Stimulated activated CD8-positive, alpha-beta memory T cell treated with anti-CD3 and anti-CD28 coated beads, Interleukin-15, amount 100 ng/mL, for 4 hours (primary cell): ENCODE measurements at places on chromosomes 3 and 15.

- no peak for DNase-seq
Measured at GRCh38 chr15:95872366-95872771, 458.1 kb upstream of the NR2F2 start.

DNA sequence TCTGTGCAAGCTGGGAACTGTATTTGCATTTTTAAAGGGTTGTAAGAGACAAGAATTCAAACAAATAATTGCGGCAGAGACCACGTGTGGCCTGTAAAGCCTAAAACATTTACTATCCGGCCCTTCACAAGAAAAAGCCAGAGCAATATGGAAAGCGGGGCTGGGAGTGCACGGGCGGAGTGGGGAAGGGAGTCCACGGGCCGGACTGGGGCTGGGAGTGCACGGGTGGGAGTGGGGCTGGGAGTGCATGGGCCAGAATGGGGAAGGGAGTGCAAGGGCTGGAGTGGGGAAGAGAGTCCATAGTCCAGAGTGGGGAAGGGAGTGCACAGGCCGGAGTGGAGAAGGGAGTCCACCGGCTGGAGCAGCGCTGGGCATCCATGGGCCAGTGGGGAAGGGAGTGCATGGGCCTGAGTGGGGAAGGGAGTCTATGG, 41.2 kb downstream of the KLF15 start:
- no peak for DNase-seq

DNA sequence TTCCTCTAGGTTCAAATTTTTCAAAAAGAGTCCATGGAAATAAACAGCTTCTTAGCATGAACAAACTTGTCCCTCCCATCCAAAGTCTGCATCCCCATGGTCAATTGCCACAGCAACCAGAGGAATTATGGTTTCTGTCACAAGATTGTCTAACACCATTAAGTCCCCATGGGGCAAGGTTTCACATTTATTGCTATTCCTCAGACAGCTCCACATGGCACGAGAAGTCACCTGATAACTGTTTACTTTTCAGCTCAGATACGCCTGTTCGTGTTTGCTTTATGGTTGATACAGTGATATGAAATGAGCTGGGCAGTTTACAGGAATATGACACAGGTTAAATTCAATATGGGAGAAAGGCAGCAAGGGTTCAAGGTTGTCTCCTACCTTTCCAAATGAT, 37.9 kb upstream of the MUC13 start:
- DNase-seq = no peak

- no peak for DNase-seq
Measured at GRCh38 chr15:25180606-25181292, 226.0 kb downstream of the SNRPN start.

- DNase-seq = no peak
Measured at GRCh38 chr3:138206196-138206595, 19.1 kb downstream of the ARMC8 start.

DNA sequence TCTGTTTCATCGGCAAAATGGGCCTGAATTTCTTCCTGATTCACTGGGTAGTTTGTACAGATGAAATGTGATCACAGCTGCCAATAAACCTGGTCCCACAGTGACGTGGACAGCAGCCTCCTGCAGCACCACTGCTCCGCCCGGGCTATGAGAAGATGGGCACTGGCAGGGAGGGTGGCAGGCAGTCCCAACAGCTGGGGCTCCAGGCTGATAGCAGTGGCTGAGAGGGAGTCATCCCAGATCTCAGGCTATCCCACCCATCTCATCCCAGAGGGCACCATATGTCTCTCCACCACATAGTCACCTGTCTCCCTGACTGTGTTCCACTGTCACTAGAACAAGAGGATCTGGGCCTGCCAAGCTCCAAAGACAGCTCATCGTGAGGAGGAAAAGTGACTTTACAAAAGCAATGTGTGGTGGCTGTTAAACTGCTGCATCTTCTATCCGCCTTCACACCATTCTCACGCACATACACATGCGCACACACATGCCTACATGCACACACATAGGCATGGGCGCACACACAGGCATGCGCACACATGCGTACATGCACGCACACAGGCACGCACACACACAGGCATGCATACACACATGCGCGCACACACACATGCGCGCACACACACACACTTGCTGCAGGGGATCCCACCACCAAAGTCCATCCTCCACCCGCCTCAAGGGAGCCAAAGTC, 46.2 kb downstream of the RGMA start:
- no peak for DNase-seq

DNA sequence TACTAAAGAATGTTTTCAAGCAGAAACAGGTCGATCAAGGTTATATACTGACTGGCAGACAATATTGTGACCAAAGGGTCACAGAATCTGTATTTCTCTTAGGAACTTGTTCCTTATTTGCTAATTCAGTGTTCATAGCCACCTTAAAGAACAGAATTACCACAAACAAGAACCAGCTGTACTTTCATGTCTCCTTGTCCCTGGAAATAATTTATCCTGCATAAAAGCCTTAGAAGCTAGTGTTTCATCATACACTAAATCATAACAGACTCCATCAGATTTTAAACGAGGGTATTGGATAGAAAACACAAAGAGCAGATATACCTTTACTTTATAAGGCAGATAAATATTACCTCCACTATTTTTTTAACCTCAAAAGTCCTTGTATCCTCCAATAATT, 6.4 kb downstream of the DNAJC19 start:
- no peak for DNase-seq

DNA sequence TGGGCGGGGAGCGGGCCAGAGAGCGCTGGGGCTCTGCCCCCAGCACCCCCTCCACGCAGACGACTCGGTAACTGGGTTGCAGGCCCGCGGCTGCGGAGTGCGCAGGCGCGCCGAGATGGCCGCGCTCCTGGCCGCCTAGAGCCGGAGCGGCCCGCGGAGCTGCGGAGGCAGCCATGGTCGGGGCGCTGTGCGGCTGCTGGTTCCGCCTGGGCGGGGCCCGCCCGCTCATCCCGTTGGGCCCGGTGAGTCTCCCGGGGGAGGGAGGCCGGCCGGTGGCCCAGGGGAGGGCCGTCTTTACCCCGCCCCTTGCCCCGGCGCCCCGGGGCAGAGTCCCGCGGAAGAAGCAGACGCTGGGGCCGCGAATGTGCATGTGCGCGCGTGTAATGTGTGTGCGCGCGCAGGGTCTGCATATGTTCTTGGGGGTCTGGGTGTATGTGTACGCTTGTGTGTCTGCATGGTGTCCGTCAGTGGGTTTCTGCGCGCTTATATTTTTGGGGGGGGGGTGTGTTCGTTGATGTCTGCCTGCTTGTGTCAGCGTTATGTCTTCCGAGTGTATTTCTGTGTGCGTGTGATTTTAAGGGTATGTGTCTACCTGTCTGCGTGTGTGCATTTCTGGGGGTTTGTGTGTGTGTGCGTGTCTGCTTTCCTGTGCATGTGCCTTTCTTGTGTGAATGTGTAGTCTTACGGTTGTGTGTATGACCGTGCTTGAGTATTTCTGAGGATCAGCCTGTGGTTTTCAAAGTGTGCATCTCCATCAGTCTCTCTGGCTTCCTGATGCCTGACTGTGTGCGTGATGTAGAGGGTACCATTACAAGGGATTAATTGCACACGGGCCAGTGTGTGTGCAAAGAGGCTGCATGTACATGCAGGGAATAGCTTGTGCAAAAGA, at the start of gene ABHD14A:
ABHD14A (plus strand) TSS at position 102 of the 889 bp plus-strand sequence; CDS start at position 174, 72 bp downstream.
- DNase-seq = peak; percentile 52

- DNase-seq = no peak
Measured at GRCh38 chr3:72418244-72418643, 430.0 kb downstream of the SHQ1 start.

- no peak for DNase-seq
Measured at GRCh38 chr15:35319354-35319753, 226.6 kb downstream of the DPH6 start.

DNA sequence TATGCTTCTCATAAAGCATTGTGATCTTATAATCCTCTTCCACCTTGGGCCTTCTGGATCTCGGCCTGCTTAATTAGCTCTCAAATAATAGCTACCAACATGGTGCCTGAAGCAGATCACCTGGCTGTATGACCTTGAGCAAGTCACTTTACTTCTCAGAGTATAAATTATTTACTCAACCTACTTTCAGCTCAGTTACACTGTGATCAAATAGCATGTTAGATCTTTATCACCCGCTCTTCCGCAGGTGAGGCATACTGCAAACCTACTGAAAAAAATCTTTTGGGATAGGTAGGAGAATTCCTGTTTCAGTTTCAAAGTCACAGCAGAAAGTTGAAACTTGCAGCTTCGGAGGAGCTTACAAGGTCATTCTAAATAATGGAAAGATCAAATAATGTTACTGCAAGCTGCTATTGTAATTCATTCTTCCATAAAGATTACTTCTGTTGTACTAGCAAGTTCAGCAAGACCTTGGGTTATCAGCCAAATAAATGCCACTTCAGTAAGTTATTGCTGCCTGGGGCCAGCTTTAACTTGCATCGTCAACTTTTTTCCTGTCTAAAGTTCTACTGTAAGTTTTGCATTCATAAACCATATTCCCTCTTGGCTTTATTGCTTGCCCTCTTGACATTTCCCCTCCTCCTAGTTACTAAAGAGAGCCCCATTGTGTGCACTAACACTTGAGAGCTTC, 268.4 kb upstream of the ATP11B start:
- DNase-seq = no peak

DNA sequence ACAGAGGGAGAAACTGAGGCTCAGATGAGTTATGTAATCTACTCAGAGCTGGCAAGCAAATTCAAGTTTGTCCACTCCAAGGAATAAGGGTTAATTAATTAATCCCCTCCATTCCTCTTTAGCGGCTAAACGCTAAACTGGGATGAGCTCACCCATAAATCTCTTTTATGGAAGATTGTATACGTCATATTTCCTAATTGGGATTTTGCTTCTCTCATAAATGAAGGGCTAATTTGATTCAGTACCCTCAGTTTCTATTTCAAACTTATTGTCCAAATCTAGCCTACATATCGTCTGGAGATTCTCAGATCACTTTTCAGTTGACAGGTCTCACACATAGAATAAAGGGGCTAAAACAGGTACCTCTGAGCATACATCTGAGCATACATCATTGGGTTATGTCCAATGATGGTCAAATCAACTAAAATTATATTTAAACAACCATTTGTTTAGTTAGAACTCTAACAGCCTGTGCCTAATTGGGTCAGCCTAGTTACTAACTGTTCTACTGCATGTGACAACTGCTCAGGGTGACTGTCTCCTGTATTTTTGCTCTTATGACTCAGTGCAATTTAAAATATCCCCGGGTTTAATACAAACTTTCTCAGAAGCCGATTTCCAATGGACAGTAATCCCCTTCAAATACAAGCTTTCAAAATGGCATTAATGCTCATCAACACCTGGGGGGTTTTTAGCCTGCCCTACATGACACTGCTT, 57.6 kb upstream of the PLXND1 start:
- no peak for DNase-seq

GRCh38 chr3:31275038-31275572, 257.6 kb upstream of the STT3B start:
- no peak for DNase-seq

- DNase-seq = no peak
Measured at GRCh38 chr15:87374339-87374738, 882.2 kb downstream of the NTRK3 start.

GRCh38 chr15:98442379-98442833, 205.9 kb upstream of the IGF1R start:
- no peak for DNase-seq

GRCh38 chr3:64595253-64595694, 92.5 kb downstream of the ADAMTS9 start:
- DNase-seq = no peak

DNA sequence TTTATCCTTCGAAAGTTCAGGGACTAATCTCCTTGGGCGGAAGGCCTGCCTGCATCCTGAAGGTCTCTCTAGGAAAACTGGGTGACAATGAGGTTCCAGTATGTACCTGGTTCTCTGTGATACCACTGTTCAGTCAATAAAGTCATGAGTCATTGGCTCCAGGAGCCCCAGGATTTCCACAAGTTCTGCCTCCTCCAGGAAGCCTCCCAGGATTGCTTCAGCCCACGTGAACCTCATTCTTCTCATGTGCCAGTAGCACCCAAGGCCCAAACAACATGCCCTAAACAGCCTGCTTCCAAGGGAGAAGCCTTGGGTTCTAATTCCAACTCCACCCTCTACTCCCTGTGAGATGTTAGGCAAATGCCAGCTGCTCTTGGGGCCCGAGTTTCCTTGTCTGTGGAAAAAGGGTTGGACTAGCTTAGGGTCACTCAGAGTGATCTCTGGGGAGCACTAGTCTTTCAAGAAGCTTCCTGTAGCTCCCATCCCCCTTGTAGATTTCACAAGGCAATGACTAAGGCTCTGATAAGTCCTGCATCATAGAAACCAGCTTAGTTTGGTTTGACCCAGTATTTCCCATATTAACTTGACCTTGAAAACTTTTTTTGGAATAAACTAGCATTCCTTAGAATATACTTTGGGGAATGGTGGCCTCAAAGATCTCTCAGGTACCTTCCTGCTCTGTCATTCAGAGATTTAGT, 118.3 kb upstream of the ATP2B2 start:
- no peak for DNase-seq

GRCh38 chr3:20080956-20081554, 40.8 kb downstream of the KAT2B start:
- DNase-seq = no peak

DNA sequence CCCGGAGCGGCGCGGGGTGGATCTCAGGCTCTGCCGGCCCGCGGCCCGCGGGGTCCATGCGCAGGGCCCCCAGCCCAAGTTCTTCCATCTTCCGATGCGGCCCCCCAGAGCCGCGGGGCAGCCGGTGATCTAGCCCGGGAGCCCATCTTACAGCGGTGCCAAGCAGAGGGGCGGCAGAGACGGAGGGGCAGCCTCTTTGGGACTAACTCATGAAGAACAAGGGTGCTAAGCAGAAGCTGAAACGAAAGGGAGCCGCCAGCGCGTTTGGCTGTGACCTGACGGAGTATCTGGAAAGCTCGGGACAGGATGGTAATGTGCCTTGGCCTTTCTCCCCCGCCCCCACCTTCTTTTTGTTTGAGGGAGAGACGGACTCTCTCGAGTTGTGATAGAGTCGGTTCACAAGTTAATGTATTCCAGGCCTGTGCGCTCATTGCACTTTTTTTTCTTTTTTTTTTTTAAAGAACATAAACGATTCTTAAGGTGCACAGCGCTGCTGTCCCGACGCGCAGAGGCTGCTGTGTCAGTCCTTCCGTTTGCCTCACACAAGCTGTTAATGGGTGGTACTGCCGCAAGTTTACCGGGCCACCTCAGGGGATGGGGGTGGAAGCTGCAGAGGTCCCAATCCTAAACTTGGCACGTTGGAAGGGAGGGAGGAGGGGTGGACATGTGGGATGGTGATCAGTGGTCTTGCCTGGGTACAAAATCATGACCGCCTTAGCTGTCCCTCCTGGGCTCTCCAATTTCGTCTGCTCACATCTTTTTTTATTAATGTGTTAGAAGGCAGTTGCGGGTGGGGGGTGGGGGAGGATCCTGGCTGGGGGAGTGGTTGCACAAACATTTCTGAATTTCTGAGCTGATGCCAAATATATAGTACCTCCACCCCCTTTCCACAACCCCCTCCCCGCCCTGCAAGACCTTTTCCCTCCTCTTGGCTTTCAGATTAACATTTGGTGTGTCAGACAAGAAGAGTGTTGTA, 801 bp downstream of the ARHGAP31 start:
- peak; percentile 51 for DNase-seq
